ENCODE measurements at places on chromosomes 3 and 15.

GRCh38 chr3:183270344-183270743, 17.3 kb downstream of the B3GNT5 start:
- no peak overlapping the region for H3K27ac ChIP-seq
- no peak for DNase-seq
- H3K4me1 ChIP-seq: peaks cover 34% of the 10 kb centered on the region
- no peaks in the 10 kb centered on the region for H3K27me3 ChIP-seq
- no peaks in the 10 kb centered on the region for H3K36me3 ChIP-seq

- DNase-seq: no peak
- no peak overlapping the region for H3K4me3 ChIP-seq
- no peaks in the 10 kb centered on the region for H3K27me3 ChIP-seq
- H3K36me3 ChIP-seq: no peaks in the 10 kb centered on the region
These were observed 32.4 kb downstream of the TGFBR2 start for GRCh38 chr3:30638685-30639412.

DNA sequence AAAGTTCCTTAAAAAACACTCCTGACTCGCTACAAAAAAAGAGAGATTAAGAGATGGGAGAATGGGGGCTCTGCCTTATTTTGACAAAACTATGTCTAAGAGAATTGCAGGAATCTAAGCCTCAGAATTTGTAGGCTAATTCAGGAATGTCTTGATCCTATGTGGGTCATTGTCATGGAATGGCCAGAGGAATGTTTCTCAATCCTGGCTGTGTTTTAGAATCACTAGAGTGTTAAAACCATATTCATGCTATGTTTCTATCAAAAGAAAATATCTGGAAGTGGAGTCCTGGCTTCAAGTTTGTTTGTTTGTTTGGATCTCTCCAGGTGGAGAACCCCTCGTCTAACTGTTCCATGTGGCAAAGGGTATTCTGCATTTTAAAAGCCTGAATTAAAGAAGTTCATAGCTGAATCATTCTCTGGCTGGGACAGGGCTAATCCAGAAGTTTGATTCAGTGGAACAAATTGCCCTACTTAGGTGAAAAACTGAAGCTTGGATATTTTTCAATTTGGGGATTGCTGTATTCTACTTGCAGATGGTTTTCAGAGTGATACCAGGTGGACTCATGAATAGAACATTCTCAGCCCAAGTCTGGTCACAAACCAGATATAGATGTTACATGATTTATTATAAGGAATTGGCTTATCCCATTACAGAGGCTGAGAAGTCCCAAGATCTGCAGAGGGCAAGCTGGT, 28.2 kb downstream of the GJD2 start:
- H3K36me3 ChIP-seq: no peaks in the 10 kb centered on the region
- H3K27me3 ChIP-seq: no peaks in the 10 kb centered on the region
- DNase-seq: no peak
- no peak overlapping the region for H3K27ac ChIP-seq
- no peaks in the 10 kb centered on the region for H3K4me1 ChIP-seq

DNA sequence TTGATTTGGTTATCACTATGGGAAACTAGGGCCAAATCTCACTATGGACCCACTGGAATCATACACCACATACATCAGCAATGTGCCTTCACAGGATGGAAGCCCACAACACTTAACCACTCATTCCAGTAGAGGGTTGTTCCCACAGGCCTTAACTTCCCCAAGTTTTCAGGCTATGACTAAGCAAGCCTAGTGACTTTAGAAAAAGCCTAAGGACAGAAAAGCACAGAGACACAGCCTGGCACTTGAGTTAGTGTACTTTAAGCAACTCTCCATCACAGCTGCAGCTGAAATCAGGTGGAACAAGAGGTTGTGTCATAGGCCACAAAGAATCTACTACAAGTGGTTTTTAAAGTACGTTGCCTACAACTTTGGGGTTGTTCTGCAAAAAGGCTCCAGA, 128.7 kb downstream of the LRRN1 start:
- DNase-seq: no peak
- no peak overlapping the region for H3K27ac ChIP-seq
- no peaks in the 10 kb centered on the region for H3K4me1 ChIP-seq
- no peaks in the 10 kb centered on the region for H3K36me3 ChIP-seq
